Stimulated activated CD8-positive, alpha-beta memory T cell treated with anti-CD3 and anti-CD28 coated beads, Interleukin-15, amount 100 ng/mL, for 48 hours (primary cell): ENCODE measurements at places on chromosomes 11 and 22.

GRCh38 chr11:122791411-122791810 is 46.9 kb upstream of the CRTAM start:
- no peak for DNase-seq

GRCh38 chr11:83542861-83543260 is 256.7 kb upstream of the CCDC90B start:
- DNase-seq, result no peak

GRCh38 chr11:48083421-48083820 is 103.1 kb downstream of the PTPRJ start:
- DNase-seq, result no peak

- DNase-seq, result no peak
Measured at GRCh38 chr22:49561338-49561737, 266.3 kb downstream of the BRD1 start.

DNA sequence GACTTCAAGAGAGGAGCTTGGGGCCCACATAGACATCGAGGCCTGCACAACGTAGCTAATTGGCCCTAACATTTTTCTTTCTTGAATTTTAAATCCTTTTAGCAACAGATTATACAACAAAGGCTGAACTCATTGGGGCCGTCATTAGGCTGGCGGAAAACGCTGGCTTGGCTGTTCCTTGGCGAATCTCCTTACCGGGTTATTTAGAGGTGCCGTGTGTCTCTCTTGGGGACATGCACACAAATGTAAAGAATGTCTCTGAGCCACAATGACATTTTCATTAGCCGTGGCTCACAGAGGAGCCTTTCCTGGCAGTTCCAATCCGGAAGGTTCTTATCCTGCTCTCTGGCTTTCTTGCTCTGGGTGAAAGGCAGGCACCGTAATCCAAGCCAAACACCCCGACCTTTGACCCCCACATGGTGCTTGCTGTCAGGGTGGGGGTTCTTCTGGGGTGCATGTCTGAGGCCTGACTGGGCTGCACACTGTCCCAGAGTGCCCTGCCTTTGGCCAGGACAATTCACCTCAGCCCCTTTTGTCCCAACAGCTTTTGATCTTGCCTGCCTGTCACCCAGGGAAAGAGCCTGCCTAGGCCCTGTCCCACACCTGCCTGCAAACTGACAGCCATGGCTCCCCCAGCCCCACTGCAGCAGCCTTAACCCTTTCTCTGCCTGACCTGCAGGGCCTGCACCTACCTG is 9.2 kb upstream of the FGF3 start:
- no peak for DNase-seq

DNA sequence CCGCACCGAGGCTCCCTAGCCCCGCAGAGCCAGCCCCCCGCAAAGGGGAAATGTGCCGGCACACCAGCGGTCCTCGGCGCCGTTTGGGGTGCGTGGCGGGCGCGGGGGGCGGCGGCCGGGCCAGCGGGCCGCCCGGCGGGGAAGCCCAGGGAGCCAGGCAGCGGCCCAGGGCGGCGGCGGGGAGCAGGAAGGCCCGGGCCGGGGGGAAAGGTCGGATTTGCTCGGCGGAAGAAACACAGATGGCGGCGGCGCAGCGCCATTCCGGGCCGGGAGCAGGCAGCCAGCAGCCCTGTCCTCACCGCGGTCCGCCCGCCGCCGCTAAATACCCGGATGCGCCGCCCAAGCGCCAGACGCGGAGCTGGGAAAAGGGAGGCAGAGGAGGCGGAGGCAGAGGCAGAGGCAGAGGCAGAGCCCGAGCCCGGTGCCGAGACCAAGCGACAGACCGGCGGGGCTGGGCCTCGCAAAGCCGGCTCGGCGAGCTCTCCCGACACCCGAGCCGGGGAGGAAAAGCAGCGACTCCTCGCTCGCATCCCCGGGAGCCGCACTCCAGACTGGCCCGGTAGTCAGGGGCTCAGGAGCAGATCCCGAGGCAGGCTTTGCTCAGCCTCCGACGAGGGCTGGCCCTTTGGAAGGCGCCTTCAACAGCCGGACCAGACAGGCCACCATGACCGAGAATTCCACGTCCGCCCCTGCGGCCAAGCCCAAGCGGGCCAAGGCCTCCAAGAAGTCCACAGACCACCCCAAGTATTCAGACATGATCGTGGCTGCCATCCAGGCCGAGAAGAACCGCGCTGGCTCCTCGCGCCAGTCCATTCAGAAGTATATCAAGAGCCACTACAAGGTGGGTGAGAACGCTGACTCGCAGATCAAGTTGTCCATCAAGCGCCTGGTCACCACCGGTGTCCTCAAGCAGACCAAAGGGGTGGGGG is 2.6 kb upstream of the GCAT start:
- peak; percentile 48 for DNase-seq

GRCh38 chr11:24697522-24698111 is 200.8 kb downstream of the LUZP2 start:
- DNase-seq, result no peak

DNA sequence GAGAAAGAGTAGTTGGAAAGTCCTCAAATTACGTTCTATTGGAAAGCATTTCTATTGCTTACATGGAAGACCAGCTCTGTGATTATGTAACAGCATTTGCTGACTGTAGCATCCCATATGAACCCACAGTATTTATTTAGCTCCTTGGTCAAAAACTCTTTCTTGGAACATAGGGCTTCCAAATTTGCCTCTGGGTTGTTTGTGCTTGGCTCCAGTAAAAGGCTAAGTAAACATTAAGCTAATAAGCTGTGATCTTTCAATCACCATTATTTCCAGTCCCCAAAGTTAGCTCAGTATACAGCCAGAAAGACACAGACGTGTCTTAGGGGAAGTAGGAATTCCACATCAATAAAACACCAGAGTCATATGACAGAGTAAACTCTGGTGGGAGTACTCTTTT is 668.8 kb downstream of the DLG2 start:
- DNase-seq, result no peak

DNA sequence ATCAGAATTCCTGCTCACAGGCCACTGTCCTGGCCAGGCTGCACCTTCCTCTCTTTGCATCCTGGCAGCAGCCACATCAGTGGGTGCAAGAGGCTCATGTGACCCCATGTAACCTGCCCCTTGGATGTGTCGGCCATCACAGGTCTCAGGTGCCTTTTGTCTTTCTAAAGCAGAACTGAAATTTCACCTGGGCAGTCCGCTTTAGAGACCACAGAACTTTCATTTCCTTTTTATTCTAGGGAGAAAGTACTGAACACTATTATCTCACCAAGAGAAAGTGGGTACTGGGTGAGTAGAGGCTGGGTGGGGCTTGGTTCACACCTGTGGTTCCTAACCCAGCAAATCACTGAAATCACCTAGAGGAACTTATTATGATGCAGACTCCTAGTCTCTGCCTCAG is 51.7 kb upstream of the NUP160 start:
- no peak for DNase-seq

DNA sequence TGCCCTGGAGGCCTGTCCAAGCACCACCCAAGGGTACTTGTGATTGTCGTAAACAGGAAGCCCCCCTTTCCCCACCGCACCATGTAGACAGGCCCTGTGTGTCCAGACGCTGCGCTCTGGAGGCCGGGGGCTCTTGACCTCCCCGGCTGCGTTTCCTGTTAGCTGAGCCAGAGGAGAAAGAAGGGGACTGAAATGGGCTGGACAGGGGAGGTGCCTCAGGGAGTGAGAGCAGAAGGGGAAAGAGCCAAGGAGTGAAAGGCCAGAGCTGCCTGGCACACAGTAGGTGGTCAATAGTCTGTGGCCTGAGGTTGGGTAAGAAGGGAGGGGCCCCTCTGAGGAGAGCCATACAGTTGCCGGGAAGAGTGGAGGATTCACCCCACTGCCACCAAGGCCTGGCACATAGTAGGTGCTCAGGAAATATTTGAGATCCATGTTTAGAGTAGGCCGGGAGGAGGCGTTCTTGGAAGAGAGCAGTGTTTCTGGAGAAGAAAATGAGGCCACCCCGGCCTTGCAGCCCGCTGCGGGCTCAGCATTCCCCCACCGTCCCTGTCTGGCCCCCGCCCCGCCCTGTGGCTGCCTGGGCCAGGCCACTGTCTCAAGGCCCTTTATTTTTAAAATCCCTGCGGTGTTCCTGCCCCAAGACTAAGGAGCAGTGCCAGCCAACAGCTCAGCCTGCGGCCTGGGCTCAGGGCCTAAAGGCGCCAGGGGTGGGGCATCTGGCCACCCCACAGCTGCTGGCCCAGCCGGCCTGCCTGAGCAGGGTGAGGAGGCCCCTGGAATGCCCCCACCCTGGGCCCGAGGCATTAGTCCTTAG is 13.6 kb upstream of the CDC42EP1 start:
- DNase-seq, result no peak

- no peak for DNase-seq
Measured at GRCh38 chr11:22577854-22578253, 47.8 kb downstream of the FANCF start.

- no peak for DNase-seq
Measured at GRCh38 chr11:1937616-1938342, 9.4 kb upstream of the MRPL23 start.

- DNase-seq, result no peak
Measured at GRCh38 chr11:10322830-10323792, 18.2 kb downstream of the ADM start.

- DNase-seq, result no peak
Measured at GRCh38 chr11:46333394-46333947, 13.8 kb upstream of the DGKZ start.

DNA sequence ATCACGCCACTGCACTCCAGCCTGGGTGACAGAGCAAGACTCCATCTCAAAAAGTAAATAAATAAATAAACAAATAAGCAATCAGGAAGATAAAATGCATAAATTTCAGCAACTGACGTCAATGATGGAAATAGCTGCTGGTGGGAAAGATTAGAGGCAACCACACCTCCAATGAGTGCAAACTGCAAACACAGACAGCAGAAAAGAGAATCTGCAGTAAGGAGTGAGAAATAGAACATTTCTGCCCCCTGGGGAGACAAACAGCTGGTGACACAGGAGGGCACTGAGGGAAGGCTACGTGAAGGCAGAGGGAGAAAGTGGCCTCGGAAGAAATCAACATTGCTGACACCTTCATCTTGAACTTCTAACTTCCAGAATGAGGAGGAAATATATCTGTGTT is 6.5 kb downstream of the PI4KA start:
- no peak for DNase-seq

DNA sequence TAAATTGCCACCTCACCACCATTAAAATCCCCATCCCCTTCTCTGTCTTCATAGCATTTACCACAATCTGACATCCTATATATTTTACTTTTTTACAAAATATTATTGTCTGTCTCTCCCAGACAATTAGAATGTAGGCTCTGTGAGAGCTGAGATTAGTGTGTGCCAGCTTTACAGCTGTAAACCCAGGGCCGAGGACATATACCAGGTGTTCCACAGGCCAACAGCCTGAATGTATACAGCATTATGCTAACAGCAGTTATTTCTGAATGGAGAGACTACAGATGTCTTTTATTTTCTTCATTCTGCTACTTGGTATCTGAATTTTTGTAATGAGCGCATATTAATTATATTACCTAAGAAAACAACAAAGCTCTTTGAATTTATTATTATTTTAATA is 36.7 kb downstream of the FZD4 start:
- no peak for DNase-seq

- DNase-seq, result no peak
Measured at GRCh38 chr11:8988329-8989234, 15.2 kb downstream of the NRIP3 start.

DNA sequence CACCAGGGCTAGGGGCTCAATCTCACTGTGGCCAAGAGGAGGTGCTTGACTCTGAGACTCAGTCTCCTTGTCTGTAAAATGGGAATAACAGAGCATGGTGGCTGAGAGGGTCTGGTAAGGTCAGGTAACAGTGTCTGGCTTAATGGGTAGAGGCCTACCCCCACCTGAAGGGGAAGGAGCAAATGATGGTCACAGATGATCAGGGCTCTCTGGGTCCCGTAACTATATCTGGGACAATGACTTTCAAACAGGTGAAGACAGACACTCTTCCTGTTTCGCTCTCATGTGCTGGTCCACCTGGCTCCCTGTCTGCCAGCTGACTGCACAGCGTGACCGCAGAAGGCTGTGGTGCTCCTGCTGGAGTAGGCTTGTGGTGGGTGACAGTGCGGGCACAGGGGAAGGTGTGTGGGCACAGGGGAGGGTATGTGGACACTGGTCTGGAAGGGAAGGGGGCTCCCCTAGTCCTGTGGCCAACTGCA is 4.0 kb downstream of the A4GALT start:
- DNase-seq, result no peak

- DNase-seq, result no peak
Measured at GRCh38 chr11:11038782-11039181, 180.9 kb upstream of the ZBED5 start.

DNA sequence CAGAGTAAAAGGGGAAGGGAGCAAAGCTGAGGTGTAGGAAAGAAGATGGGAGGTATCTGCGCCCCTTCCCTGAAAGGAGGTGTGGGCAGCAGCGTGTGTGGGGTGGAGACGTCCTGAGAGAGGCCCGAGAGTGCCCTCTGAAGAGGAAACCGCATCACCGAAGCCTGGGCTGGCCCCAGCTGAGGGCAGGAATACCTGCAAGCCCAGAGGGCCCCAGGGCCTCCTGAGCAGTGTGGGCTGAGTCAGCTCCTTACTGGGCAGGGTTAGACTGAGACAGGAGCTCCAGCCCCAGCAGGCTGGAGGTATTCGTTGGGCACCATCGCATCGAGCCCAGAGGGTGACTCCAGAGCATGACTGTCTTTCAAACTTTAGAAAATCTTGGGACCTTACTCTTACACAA is 534.0 kb upstream of the B3GAT1 start:
- no peak for DNase-seq

DNA sequence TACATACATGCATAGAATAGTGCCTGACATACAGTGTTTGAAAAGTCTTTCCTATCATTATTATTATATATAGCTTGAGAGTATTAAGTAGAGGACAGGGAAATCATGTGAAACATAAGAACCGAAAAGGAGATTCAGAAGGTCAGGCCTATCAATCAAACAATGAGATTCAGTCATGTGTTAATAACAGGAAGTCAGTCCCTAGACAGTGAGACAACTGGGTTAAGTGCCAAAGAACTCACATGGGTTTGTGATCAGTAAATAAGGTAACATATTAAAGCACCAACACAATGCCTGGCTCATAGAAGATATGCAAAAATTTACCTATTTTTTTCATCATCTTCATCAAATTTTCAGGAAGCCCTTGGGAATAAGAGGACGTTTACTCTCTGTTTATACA is 174.3 kb upstream of the FAT3 start:
- no peak for DNase-seq

DNA sequence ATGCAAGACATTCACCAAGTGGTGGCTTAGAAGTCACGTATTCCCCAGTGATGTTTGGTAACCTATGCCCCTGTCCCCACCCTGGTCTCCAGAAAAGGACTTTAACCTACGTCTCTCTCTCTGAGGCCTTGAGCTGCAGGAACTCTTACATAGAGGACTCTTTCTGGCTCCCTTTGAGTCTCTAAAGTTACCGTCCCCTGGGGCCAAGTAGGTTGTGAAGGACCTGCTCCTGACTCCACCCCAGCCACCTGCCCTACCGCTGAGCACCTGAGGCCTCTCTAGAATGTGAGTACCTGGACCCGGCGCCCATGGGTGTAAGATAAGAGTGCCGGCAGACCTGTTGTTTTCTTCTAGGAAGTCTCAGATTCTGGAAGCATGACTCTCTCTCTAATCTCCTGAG is 95.4 kb downstream of the TIMP3 start:
- DNase-seq, result no peak

DNA sequence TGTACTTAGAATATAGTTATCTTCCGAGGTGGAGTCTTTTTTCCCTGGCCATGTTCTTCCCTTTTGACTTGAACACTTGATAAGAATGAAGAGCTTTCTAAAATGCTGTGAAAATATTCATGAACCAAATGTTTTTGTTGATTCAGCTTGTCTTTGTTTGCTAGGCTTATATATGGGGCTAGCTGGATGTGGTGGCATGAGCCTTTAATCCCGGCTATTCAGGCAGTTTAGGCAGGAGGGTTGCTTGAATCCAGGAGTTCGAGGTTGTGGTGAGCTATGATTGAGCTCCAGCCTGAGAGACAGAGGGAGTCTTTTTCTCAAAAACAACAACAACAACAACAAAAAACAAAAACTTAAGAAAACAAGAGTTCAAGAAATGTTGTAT is 23.1 kb downstream of the CBL start:
- no peak for DNase-seq
